Activated CD4-positive, CD25-positive, alpha-beta regulatory T cell treated with anti-CD3 and anti-CD28 coated beads, Interleukin-2, amount 50 U/mL, for 24 hours (primary cell): ENCODE measurements at places on chromosomes 7 and 10.

GRCh38 chr7:95411036-95411435 is 14.9 kb upstream of the PON3 start:
- no peak for ATAC-seq

DNA sequence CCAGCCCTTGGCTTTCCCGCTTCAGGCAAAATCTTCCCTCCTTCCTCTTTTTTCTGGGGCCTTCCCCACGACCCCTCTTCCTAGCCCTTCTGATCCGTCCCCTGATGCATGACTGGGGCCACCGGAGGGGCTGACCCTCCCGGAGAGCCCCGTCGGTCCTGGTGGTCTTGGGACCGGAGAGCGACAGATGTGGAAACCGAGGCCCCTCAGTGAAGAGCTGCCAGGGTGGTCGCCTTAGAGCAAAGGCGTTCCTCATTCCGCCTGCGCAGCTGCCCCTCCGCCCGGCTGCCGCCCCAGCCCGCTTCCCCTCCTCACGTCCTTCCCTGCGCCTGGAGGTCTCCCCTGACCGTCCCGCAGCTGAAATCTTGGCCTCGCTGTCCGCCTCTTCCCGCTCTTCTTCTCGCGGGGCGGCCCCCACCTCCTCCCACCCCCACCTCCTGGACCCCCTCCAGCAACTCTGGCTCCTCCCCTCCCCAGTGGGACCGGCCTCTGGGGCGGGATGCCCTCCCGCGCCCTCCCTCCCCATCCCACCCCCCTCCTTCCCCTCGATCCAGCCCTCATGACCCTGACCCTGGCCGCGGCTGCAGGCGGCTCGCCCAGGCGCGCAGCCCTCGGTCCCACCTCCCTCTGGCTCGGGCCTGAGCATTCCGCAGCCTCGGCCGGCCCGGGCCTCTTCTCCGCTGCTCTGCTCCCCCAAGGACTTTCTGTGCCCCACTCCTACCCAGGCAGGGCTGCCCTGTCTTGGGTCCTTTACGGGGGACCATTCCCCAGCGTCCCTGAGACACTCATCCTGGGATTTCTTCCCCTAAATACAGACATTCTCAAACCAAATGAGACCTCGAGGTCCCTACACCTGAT is at the start of gene RARRES2:
TSS of gene RARRES2 (minus strand) at position 367 of the 858 bp plus-strand sequence. CDS start 1,020 bp downstream, outside the sequence.
- ATAC-seq, result no peak

GRCh38 chr7:141844256-141844655 is 3.0 kb upstream of the PRSS37 start:
- ATAC-seq, result no peak

- ATAC-seq, result no peak
Observed at GRCh38 chr7:139370943-139371313, 11.2 kb downstream of the LUC7L2 start.

GRCh38 chr10:46536781-46537180 is 19.7 kb downstream of the GPRIN2 start:
- ATAC-seq, result no peak

GRCh38 chr10:130958003-130958402 is 353.5 kb downstream of the TCERG1L start:
- ATAC-seq, result no peak

DNA sequence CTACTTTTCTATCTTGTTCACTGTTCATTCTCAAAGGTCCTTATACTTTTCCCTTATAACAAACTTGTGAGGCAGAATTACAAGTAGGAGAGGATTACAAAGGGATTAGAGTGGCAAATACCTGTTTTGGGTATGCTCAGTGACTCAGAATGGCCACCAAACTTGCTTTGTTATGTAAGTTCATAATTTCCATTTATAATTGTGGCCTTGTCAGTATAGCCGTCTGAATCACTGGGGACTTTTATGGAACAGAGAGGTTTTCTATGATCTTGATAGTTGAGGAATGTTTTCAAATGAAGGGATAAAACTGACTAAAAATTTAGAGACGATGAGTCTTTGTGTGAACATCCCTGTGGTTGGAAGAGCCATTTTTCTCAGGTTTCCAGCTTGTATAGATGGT is 116.2 kb downstream of the SND1 start:
- no peak for ATAC-seq

GRCh38 chr10:71931295-71931694 is 32.9 kb upstream of the CHST3 start:
- ATAC-seq, result no peak

DNA sequence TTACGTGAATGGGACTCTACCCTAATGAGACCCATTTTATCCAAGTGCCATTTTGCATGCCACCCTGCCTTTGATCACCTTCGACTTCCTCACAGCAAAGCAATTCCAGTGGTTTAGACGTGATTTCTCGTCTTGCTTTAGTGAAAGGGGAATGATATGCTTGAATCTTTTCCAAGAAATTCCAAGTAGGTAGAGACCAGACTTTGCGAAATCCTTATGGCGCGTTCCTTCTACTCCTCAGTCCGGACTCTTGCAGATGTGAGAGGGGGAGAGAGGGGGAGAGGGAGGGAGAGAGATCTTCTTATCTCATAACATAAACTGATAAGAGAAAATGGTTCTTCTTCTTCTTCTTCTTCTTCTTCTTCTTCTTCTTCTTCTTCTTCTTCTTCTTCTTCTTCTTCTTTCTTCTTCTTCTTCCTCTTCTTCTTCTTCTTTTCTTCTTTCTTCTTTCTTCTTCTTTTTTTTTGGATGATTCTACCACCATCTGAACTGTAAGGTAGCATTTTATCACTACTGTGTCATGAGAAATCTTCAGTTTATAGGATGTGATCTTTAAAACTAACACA is 883 bp downstream of the SPAG6 start:
- ATAC-seq, result no peak

DNA sequence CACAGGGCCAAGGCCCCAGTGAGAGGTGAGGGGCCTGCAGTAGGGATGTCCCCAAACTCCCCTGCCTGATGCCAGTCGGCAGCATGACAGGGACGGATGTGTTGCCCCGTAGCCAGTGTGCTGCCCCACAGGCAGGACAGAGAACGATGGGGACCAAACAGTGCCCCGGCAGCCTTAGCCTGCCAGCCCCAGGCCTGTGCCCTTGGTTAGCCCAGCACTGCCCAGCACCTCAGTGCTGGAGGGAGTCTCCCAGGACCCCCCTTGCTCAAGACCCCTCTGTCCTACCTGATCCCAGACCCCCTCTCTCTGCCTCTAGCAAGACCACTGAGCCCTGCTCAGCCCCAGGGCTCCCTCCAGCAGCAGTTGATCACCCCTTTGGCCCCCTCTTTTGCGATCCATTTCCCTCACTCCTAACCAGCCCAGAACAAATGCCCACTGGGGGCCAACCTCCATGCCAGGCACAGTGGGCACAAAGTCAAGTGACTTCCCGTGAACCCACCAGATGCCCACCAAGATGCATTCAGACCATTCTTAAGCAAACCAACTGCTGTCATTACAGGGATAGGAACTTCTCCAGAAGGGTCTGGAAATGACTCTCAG is 34.0 kb downstream of the OAT start:
- no peak for ATAC-seq

DNA sequence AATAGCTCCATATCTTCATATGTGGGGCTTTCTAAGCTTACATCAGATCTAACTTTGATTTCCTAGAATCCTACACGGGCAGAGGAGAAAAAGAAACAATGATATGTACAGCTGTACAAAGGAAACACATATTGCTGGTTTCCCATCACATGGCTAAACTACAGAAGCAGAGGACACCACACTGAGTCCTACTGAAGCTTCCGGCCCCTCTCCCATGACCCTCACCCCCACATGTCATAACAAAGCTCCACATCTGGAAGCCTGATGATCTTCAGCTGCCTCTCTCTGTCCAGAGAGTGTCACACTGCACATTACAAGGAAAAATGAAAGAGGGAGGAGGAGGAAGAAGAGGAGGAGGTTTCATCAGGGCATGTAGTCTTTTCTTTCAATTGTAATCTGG is 14.0 kb downstream of the SLC16A12 start:
- no peak for ATAC-seq

DNA sequence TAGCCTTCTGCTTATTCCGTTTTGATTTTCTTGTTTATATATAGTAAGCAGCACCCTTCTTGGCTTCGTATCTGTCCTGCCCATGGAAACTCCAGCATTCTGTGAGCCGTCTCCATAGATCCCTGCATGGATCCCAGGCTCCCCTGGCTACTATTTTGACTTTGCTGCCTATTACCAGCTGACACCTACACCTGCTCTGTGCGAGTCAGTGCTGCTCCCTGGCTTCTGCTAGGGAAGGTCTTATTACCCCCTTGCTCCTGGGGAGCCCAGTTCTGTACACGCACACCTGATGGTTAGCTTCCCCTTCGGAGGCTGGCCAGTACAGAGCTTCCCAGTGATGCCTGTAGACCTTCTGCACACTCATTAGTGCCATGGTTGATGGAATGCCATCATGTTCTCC is 35.4 kb downstream of the NACAD start:
- no peak for ATAC-seq

DNA sequence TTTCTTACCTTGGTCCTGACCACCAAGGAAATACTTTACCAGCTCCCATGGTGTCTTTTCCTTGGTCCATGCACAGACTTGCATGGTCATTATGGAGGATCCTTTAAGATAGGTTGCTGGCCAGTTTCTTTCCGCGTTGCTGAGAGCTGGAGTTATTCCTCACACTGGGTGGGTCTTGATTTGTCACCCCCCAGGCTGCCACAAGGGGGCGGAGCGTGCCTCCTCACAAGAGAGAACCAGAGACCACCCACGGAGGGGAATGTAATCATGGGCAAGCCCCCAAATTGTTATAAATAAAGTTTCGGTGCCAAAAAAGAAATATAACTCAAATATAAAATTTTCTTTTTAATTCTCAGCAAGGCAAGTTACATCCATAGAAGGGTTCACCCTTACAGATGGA is 10.5 kb upstream of the TRIM24 start:
- no peak for ATAC-seq

- ATAC-seq, result no peak
Observed at GRCh38 chr7:110633313-110633712, 457.6 kb upstream of the LRRN3 start.

GRCh38 chr7:30702200-30702599 is 19.9 kb upstream of the CRHR2 start:
- no peak for ATAC-seq

DNA sequence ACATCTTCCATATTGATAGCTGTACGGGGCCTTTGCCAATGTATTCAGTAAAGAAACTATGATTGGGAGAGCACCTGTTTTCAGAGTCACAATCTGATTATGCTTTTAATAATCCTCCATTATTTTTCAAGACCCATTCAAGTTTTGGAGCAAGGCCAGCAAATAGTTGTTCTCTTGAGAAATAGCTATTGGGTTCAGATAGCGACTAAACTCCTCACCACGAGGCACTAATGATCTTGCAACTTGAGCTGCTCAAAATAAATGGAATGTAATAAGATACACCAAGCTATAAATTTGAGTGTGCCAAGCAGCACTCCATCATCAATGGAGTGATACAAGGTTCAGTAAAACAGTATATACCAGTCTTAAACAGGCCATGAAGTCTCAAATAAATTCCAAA is 7.4 kb upstream of the MALRD1 start:
- ATAC-seq, result no peak

GRCh38 chr7:76327610-76328009 is 25.1 kb downstream of the HSPB1 start:
- ATAC-seq, result peak; percentile 44

- peak; percentile 0 for ATAC-seq
Observed at GRCh38 chr10:101817337-101818118, 716 bp downstream of the OGA start.

DNA sequence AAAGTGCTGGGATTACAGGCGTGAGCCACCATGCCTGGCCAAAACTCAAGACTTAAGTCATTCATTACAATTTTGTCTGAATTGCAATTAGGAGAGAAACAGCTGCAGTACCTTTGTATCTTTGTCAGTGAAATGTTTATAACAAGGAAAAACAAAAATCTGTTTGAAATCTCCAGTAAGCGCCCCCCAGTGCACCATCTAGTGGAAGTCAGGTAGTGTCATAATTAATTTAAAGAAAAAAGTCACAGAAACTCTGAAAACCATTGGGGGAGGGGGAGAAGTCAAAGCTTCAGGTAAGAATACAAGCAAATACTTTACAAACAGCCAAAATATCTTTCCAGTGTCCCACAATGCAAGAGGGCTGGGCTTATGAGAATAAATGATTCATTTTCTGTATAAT is 2.8 kb downstream of the MPP7 start:
- no peak for ATAC-seq

GRCh38 chr7:68760556-68760955 is 837.7 kb upstream of the AUTS2 start:
- no peak for ATAC-seq

GRCh38 chr7:41203542-41203941 is 499.3 kb downstream of the INHBA start:
- ATAC-seq, result no peak

GRCh38 chr10:123425680-123426079 is 240.5 kb upstream of the GPR26 start:
- ATAC-seq, result no peak

DNA sequence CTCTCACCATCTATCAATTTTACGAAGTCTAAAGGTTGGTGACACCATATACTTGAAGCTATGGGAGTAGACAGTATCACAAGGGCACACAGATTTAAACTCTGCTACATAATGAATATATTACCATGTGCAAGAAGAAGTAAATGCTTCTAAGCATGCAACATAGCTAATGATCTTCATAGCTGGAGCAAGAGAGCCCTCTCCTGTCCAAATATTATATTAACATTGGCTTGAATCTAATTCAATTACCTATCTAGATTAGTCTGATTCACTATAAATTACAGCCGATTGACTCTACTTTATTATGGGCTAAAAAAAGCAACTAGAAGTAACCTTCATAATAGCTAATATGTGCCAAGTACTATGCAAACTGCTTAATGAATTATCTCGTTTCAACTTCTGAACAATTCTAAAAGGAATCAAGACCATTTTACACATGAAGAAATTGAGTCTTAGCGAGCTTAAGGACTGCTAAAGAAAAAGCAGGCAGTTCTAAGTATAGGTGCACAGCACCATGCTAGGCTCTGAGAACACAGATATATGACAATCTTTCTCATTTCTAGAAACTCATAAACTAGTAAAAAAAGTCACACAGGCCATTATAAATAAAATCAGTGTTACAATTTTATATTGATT is 21.9 kb downstream of the FRA10AC1 start:
- no peak for ATAC-seq

DNA sequence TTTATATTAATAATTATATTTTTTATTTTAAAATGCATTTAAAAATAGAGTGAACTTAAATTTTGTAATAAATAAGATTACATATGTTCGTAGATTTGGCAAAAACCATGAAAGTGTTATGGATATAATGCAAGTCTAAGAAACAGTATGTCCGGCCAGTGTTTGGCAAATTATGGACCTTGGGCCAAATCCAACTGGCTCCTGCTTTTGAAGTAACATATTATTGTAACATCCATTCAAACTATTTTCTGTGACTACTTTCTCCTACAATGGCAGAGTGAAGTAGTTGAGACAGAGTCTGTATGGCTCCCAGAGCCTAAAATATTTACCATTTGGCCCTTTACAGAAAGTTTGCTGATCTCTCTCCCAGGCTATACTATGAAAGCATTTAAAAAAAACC is 38.9 kb downstream of the TMEM229A start:
- no peak for ATAC-seq

GRCh38 chr10:128863823-128864405 is 603.1 kb upstream of the MGMT start:
- no peak for ATAC-seq

GRCh38 chr7:20257212-20257611 is 40.0 kb upstream of the MACC1 start:
- ATAC-seq, result no peak

- ATAC-seq, result peak; percentile 89
Observed at GRCh38 chr10:79149662-79150443, 81.1 kb downstream of the ZMIZ1 start.

GRCh38 chr10:88657901-88658300 is 6.3 kb upstream of the LIPF start:
- no peak for ATAC-seq

- no peak for ATAC-seq
Observed at GRCh38 chr7:138324941-138325340, 135.1 kb upstream of the TRIM24 start.

GRCh38 chr10:97502916-97503315 is 4.2 kb downstream of the UBTD1 start:
- no peak for ATAC-seq
